ENCODE measurements at places on chromosomes 6 and 20.
A peak's percentile ranks its signal among the peaks of the same experiment; 100 is the strongest.

DNA sequence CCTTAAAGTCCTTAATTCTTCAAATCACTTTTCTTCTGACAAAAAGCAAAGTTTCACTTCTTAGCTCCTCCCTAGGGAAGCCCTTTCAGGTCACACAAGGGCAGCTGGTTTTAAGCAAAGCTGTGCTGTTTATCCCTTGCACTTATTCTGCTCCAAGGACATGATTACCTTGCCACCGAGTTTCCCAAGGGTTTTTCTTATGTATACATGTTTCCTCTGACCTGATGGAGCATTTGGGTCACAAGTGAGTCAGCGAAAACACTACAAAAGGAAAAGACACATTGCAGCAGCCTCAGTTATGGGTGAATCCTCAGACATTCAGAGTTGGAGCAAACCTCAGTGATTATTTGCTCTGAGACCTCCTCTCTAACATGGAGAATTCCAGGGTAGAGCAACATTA, 26.6 kb upstream of the ILRUN start:
- DNase-seq = no peak

DNA sequence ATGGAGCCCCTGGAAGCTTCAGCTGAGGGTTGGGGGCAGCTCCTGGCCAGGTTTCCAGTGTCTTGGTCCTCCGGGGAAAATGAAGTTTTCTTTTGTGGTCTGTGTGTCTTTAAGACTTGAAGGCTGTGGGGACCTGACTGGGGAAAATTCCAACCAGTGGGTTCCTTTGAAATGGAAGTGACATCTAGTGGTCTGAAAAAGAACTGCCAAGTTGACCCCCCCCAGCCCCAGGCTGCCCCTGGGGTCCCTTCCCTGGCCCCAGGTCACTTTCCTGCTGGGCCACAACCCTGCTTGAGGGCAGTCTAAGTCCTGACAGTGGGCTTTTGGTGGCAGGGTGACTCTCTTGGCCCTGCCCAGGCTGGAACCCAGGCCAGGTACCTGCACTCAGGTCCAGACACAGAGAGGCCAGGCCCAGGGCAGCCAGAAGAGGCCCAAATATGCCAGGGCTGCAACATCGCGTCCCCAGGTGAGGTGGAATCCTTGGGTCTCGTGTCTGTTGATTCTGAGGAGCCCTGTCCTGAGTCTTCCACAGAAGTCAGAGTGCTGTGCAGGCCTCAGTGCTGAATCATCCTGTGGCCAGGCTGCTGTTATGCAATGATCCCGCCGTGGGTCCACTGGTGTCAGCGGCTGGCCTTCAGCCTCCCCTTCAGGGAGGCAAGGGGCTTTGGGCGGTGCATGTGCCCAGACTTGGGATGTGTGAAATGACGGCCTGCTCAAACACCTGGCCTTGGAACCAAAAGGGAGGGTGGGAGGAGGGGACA, 68.4 kb downstream of the VEGFA start:
- DNase-seq = no peak

- DNase-seq = no peak
These were observed 119.6 kb downstream of the SCML4 start for GRCh38 chr6:107704347-107705013.

DNA sequence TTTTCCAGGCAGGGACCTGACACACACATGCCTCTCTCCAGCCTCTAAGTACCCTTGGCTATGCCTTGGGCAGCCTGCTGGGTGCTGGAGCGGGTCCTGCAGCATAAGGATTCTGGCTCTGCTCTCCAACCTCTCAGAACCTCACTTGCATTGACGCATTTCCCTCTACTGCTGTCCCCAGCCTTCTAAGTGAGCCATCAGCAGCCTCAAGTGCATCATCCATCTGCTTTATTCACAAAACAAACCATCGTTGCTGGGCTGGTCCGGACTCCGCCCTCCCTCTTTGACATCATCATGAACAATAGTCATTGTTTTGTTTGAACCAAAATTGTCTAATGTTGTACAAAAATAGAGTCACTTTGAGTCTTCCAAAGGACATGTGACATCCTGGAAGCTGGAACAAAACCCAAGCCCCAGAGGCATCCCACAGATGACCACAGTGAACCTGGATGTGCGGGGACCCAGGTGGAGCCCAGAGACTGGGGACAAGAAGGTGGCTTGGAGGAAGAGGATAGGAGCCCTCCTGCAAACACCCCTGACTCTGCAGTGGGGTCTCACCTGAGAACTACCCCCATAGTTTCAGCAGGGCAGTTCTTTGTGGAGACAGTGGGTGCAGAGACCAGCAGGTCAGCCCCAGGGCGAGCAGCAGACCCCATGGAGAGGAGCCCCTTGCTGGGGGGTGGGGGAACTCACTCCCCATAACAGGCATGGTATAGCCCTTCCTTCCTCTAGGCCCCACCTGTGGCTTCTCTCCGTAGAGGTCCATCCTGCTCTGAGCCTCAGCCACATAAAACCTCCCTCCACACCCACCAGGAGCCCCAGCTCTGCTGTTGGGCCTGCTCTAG, 230.1 kb downstream of the SYNDIG1 start:
- DNase-seq = no peak

DNA sequence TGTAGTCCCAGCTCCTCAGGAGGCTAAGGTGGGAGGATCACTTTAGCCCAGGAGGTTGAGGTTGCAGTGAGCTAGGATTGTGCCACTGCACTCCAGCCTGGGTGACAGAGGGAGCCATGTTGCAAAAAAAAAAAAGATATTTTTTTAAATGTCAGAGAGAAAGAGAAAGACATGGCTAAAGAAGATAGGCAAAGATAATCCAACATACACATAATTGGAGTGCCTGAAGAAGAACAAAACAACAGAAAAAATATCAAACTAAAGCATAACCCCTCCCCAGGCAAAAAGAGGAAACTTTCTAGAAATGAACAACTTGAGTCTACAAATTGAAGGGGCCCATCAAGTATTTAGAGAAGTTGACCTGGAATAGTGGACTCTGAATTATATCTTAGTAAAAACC, 14.0 kb upstream of the GRM4 start:
- DNase-seq = no peak

- no peak for DNase-seq
These were observed 158.5 kb downstream of the NFATC2 start for GRCh38 chr20:51383891-51384510.

- DNase-seq = no peak
These were observed 69.7 kb downstream of the MDN1 start for GRCh38 chr6:89749918-89750317.

DNA sequence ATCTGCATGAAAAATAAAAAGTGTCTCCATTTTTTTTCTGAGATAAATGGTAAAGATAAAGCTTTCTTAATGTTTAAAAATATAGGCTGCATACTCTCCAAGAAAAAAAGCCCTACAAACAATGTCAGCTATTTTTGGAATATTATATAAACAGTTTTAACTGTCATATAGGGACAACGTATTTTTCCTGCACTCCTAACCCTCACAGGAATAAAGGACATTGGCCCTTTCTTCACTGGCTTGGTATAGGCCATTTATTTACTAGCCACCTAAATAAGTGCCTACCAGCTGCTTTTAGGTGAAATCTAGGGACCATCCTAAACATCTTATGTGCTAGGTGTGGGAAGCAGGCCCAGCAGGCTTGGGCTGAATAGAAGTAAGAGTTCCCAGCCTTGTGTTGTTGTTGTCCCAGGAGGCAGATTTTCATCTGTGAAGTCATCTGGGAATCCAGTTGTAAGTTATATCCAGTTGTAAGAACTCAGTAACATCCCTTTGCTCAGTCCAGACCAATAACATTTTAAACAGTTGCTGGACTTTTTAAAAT, 21.3 kb downstream of the FOXO3 start:
- DNase-seq = no peak

DNA sequence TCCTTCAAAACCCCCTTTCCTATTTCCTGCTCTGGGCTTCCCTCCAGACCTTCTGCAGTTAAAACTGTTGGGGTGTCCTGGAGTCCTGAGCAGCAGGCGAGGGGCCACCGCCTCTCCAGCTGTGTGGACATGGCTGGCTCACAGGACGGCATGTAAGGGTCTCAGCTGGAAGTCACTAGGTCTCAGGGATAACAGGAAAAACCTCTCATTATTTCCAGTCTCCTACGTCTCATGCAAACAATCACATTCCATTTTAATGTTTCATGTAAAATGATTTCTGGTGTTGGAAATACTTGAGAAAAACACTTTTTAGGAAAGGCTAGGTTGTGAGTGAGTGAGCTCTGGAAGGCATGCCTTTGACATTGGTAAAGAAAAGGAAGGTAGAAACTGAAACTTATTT, 158.7 kb downstream of the SCML4 start:
- DNase-seq = no peak

DNA sequence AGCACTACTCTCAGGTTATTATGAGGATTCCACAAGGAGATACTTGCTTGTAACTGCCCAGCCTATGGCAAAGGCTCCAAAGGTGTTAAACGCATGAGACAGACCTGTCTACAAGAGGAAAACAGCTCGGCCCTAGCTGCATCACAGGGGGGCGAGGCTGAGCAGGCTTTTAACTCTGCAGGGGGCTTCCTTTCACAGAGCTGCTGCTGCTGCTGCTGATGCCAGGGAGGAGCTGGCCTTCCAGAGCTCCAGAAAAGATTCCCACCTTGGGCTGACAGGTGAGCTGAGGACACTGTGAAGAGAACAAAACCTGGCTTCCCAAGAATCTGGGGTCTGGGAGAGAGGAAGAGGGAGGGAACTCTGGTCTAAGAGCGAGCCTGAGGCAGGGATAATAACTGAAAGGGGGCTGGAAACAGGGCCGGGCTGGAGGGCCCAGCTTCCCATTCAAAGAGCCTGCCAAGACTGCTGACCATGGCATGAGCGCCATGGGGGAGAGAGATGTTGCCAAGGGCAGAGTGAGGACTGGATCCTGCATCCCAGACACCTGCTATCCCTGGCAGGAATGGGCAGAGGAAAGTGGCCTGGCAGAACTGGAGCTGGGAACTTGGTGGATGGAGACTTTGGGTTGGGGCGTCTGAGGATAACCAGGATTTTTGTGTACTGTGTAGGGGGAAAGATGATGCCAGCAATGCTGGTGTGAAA, 211.1 kb upstream of the LRFN2 start:
- no peak for DNase-seq

DNA sequence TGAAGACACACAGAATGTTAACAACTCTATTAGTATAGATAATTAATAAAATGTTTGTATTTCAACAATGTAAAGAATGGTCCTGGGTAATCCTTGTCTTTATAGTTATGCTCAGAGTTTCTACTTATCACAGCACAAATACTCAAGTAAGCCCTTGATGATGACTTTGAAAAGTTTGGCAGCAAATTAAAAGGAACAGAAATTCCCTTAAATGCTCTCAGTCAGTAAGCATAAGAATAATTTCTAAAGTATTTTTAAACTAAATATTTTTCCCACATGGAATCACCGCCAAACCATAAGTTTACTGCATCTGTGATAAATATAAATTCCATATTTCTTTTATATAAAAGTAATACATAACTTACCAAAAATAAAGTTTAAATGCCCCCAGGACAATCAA, 96.1 kb downstream of the COL12A1 start:
- DNase-seq = no peak

DNA sequence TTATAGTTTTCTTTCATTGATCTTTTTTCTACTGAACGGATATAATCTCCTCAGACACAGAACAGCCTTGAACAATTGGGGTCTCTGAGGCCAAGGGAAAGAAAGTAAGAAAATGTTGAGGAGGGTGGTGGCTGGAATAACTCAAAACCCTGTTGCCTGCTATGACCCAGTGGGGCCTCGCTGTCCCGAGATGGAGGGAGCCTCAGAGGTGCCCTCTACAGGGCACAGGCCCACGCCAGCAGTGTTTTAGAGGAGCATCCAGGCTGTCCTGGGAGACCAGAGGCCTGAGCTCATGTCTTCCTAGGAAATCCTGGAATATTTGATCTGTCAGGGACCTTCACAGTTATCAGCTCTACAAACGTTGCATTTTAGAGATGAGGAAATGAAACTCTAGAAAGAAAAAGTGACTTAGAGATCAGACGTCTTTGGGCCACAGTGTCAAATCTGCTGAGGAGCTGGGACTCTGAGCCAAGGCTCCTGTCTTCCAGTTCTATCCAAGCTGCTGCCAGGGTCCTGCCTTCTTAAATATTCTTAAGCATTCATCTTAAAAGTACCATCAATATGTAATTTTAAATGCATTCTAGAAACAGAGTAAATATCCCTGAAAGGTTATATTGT, 26.3 kb downstream of the ALDH5A1 start:
- DNase-seq = peak; percentile 13

DNA sequence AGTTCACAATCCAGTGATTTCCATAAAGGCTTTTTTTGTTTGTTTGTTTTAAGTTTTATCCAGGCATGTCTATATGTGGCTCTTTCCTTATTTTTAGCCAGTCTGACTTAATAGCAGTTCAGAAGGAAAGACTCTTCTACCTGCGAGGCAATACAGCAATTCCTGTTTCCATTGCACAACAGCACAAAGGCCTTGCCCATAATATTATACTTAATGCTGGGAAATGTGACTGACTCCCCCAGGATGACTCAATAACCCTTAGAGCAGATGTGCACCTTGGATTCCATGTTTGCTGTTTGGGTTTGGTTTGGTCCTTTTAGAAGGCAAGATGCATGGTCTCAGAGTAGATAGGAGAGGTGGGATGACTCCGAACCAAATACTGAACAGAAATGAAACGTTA, 184.1 kb downstream of the MTFR2 start:
- DNase-seq = no peak

DNA sequence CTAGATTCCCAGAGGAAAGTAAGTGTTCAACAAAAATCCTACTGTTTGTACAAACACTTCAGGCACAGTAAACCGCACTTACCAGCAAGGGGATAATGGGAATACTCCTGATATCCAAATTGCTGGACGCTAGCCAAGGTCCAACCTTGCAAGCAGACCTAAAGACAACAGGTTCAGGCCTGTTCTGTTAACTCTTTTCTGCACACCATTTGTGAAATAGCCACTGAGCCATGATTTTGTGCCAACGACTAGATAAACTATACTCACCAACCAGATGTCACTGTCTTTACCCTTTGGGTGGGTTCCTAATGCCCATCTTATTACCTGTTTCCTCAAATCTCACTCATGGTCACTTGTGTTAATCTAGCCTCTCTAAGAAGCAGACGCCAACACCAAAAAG, 43.5 kb downstream of the GOPC start:
- DNase-seq = no peak

- no peak for DNase-seq
These were observed 280.9 kb downstream of the KIF16B start for GRCh38 chr20:16292226-16292880.

DNA sequence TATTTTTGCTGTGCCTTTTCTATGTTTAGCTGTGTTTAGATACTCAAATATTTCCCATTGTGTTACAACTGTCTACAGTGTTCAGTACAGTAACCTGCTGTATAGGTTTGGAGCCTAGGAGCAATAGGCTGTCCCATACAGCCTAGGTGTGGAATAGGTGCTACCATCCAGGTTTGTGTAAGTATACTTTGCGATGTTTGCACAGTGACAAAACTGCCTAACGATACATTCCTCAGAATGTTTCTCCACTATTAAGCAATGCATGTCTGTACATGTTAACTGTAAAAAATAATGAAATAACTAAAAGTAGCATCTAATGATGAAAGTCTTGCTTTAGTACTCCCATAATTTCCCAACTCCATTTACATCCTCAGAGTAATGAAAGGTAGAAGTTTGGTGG, 46.0 kb downstream of the SERAC1 start:
- DNase-seq = no peak

DNA sequence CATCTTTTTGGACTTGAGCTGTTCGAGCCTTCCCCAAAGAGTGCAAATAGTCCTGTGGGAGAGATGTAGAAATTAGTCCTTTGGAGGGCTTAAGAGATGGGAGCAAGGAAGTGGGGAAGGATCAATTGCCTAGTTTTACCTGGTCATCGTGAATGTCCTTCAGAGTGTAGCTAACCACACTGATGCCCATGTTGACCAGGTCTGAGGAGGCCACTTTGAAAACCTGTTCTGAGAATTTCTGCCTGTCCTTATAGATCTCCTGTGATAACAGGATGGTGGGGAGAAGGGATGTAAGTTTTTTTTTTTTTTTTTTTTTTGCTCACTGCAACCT, 2.0 kb downstream of the FLOT1 start:
- no peak for DNase-seq
